ENCODE measurements at places on chromosomes 1 and 21.

- no peak for DNase-seq
Observed at GRCh38 chr1:31901838-31902509, 36.2 kb downstream of the PTP4A2 start.

- no peak for DNase-seq
Observed at GRCh38 chr1:228460821-228461220, 26.4 kb upstream of the RNF187 start.

- DNase-seq = no peak
Observed at GRCh38 chr1:211831558-211832323, 1.2 kb upstream of the LPGAT1 start.

- no peak for DNase-seq
Observed at GRCh38 chr1:224192082-224192788, 9.2 kb downstream of the DEGS1 start.

DNA sequence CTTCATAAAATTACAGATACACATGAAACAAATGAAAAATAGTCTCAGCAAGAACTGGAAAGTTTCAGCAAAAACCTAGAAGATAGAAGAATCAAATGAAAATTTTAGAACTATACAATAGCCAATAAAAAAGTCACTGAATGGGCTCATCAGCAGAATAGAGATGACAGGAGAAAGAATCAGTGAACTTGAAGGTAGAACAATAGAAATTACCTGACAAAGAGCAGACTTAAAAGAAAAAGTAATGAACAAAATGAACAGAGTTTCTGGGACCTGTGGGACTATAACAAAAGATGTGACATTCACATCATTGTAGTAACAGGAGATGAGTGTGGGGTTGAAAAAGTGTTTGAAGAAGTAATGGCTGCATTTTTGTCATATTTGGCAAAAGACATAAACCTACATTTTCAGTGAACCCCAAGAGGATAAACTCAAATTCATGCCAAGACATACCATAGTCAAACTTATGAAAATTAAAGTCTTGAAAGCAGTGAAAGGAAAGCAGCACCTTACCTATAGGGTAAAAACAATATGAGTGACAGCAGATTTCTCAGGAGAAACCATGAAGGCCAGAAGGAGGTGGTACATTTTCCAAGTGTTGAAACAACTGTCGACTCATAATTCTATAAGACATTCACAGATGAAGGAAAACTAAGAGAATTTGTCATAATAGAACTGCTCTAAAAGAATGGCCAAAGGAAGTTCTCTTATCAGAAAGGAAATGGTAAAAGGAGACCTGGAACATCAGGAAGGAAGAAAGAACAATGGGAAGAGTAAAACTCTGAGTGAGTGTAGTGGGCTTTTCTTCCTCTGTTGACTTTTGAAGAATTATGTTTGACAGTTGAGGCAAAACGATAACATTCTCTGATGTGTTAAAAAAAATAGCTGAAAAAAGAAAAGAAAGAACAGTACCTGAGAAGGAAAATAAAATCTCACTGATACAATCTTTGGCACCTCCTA, 23.5 kb downstream of the NTPCR start:
- DNase-seq = no peak

GRCh38 chr1:116024626-116025025, 48.3 kb downstream of the SLC22A15 start:
- no peak for DNase-seq

DNA sequence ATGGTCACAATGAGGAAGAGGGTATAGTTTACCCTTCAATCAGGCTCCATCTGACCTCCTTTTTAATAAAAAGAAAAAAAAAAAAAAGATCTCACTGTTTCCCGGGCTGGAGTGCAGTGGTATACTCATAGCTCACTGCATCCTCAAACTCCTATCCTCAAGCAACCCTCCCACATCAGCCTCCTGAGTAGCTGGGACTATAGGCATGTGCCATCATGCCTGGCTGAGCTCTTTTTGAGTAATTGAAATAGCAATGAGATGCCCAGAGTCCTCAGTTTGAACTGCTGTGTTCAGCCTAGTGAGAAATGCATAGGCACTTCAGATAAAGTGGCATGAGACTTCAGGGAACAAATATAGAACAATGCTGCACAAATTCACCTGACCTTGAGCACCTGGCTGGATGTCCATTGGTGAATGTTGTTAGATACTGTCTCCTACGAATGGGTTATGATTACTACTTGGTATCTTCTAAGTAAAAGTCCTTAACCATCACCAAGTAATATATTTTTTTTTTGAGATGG, 67.6 kb downstream of the NR5A2 start:
- DNase-seq = no peak

GRCh38 chr21:43001316-43001715, 27.0 kb downstream of the PKNOX1 start:
- DNase-seq = no peak

- no peak for DNase-seq
Observed at GRCh38 chr21:32425628-32426027, 13.1 kb downstream of the EVA1C start.

GRCh38 chr21:41749286-41749685, 17.6 kb downstream of the RIPK4 start:
- DNase-seq = no peak

- peak; percentile 81 for DNase-seq
Observed at GRCh38 chr1:228059634-228060457, 22.7 kb upstream of the ARF1 start.

- DNase-seq = no peak
Observed at GRCh38 chr1:112878321-112878720, 77.7 kb downstream of the SLC16A1 start.

- DNase-seq = no peak
Observed at GRCh38 chr1:36517011-36517771, 34.5 kb upstream of the CSF3R start.

DNA sequence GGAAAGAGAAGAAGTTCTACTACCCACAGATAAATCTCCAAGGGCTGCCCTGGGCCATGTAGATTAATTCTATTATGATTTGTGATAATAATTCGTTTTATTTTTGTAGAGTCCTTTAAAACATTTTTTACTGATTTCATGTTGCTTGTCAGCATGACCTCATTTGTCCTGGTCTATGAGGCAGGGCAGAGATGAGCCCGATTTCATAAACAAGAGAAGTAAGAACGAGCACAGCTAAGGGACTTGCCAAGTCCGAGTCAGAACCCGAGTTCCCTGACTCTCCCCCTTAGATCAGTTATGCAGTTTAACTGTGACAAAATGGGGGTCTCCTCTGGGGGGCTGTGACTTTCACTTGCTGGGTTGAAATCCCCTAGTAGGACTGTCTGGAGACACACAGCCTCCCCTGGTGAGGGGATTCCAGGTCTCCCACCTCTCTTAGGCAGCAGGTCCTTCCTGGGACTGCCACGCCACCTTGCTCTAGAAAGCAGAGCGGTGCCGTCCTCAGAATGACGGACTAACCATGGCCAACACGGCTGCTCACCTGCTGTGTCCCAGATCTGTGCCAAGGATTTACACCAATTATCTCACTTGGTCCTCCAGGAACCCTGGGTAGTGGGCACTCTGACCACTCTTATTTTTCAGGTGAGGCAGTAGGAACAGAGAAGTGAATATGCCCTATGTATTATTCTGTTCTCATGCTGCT, 31.0 kb upstream of the SOX13 start:
- no peak for DNase-seq

GRCh38 chr1:181080556-181080955, 7.9 kb upstream of the IER5 start:
- DNase-seq = no peak

- no peak for DNase-seq
Observed at GRCh38 chr21:39188521-39189139, 5.4 kb upstream of the PSMG1 start.

GRCh38 chr1:15684468-15685291, 560 bp downstream of the PLEKHM2 start:
- DNase-seq = peak; percentile 50

- no peak for DNase-seq
Observed at GRCh38 chr1:24708938-24709337, 36.3 kb upstream of the CLIC4 start.

- DNase-seq = peak; percentile 87
Observed at GRCh38 chr21:37564341-37564923, 197.9 kb downstream of the DYRK1A start.

- no peak for DNase-seq
Observed at GRCh38 chr1:247146671-247147070, 25.1 kb downstream of the ZNF124 start.
